ENCODE measurements at places on chromosomes 16 and 17.

DNA sequence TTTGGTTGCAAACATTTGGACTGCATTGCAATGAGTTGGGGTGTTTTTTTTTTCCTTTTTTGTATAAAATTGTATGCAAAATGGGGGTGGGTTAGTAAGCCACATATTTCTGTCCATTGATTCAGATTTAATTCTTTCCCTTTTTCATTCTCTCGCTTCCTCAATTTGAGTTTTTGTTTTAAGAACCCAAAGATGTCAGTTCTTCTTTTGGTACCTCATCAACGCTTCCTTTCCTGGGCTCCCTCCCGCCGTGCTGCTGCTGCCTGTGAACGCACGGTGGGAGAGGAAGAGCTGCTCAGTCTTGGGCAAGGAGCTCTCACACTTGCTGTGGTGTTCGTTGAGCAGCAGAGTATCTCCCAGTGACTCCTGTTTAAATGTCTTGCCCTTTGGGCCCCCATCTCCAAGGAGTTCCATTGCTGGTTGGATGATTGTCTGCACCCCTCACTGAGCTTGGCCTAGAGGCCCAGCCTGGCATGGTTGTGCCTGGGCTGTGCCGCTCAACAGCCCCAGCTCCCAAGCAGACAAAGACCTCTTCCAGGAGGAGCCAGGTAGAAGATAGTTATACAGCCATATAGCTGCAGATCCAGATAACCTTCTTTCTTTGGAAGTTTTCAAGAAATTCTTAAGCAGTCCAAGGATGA, 13.6 kb downstream of the UBFD1 start:
- no peak for DNase-seq

DNA sequence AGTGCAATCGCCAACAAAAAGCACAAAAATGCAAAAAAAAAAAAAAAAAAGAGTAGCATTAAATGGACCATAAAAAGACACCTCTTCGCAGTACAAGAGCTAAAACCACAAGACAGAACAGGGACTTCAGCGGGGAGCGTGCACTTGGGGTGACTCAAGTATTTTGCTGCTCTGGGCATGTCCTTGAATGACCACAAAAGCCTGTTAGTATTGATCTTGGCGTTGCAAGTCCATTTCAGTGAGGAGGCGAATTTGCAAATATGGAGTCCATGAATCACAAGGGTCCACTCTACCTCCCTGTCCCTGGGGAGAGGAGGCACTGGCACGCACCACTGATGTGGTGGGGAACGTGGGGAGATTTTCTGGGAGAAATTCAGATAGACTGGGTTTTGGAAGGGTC, 78.9 kb downstream of the CNGB1 start:
- no peak for DNase-seq

GRCh38 chr17:4340914-4341615, 25.4 kb downstream of the UBE2G1 start:
- no peak for DNase-seq

GRCh38 chr16:11408216-11408615, 63.0 kb downstream of the RMI2 start:
- DNase-seq, result no peak

DNA sequence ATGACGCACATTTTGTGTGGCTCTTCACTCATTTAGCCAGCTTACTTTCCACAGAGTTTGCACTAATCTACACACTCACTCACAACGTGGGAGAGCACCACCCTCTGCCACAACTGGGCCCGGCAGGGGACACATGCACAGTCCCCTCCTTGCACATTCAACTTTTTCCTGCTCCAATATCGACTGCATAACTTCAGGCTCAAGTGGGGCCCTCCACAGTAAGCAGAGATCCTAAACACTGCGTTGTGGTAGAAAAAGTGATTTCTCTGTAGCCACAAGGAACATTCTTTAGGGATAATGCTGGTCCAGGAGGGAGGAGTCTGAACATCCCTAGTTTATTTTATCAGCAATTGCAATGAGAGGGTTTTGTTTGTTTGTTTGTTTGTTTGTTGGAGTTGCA, 40.0 kb downstream of the MRPS23 start:
- DNase-seq, result no peak

GRCh38 chr17:2926019-2926650, 129.9 kb downstream of the RAP1GAP2 start:
- no peak for DNase-seq
